ENCODE measurements at places on chromosomes 12 and 14. TPM values are rescaled to one million over a fixed set of nuclear protein-coding genes. Genes with fewer than 3 reads are reported as not detected.

- no peak for DNase-seq
Observed at GRCh38 chr14:75915045-75915444, 66.8 kb downstream of the TGFB3 start.

GRCh38 chr12:95976416-95976832 lies 19.7 kb downstream of the HAL start:
- DNase-seq, result no peak

DNA sequence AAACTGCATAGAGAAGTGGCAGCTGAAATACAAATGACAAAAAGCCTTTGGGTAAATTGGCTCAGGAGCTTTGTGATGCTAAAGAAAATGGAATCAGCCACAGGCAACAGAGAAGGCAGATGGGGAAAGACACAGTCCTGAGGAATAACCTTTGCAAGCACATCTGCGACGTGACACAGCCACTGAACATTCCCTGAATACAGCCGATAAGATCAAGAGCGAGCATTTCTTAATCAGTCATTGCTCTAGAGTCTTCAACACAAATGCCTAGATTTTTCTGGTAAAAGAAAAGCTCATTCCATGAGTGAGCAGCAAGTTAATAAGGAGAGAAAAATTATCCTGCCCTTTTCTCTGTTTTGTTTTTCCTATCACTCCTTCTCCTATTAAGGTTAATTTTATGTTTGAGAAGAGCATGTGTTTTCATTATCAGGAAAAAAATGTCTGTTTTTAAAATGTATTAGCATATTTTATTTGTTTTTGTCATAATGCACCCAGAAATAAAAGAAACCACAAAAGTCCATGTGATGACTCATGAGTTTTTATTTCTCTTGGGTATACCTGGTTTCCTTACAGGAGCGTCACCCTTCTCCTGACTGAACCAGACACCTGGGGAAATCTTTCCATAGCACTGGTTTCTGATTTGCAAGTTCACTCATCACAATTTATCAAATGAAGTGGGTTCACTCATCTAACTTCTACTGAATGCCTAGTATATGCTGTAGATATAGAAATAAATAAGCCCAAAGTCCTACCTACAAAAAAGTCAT lies 45.4 kb upstream of the PCED1B start:
- DNase-seq, result no peak

DNA sequence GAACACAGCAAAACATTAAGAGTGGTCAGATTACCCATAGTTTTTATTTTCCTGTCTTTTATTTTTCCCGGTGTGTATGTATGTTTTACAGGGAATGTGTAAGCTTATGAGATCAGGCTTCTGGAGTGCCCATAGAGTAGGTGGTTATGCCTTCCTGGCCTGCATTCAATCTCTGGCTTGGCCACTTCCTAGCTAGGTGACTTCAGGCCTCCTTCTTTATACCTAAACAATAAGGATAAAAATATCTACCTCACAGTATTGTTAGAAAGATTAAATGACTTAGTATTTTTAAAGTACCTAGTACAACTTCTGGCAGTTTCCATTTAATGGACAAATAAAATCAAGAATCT lies 42.4 kb downstream of the ITPR2 start:
- no peak for DNase-seq

GRCh38 chr12:83018088-83018487 lies 331.4 kb downstream of the TMTC2 start:
- no peak for DNase-seq

GRCh38 chr14:58463147-58463546 lies 35.6 kb downstream of the KIAA0586 start:
- no peak for DNase-seq

DNA sequence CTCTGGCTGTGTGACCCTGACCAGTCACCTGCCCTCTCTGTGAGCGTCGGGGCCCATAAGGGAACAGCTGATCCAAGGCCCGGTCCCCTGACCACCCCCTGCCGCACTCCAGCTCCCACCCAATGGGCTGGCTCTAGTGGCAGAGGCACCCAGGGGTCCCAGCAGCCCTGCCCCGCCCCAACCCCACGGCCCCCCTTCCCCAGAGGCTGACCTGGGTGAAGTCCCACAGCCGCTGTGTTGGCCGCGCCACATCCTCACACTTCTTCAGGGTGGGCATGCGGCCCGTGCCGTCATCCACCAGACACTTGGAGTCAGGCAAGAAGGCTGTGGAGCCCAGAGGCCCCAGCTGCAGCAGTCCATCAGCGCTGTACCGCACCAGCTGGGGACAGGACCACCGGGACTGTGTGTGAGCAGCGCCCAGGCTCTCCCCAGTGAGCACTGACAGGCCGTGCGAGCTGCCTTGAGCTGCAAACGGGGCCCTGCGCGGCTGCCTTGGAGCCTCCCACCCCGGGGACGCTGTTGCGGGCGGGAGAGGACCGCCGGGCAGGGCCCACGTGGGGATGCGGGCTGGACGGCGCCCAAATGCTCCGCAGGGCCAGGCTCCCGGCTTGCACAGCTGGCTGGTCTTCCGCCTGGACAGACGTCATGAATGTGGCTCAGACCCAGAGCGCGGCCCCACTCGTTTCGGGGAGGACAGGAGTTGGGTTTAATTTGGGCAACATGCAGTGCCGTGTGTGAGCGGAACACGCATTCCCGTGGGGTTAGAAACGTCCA lies 53.5 kb downstream of the NOC4L start:
- no peak for DNase-seq

DNA sequence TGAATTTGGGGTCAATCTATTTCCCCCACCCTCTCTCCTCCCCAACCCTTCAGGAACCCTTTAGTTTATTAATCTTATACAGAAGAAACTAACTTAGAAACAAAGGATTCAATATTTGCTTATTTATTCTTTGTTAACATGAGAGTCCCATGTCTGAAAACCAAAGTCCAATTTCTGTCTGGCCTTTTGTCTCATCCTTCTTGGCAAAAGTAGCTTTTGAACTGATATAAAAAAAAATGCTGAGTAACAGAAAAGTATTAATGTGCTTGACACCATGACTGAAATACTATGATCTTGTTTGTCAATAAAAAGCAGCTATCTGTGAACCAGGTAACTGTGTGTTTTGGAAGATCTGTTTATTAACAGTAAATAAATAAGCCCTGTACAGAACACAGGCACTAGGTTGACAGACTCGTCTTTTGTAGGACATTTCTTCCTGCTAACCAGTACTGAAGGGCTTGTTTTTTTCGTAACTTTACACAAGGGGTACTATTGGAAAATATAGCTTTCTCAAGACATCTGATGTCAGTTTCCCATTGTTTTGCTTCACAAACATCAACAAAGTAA lies 10.8 kb downstream of the PIGH start:
- no peak for DNase-seq

GRCh38 chr14:82124511-82124910 lies 590.9 kb upstream of the SEL1L start:
- DNase-seq, result no peak

GRCh38 chr14:24278424-24278823 lies 7.0 kb upstream of the RABGGTA start:
- DNase-seq, result no peak

DNA sequence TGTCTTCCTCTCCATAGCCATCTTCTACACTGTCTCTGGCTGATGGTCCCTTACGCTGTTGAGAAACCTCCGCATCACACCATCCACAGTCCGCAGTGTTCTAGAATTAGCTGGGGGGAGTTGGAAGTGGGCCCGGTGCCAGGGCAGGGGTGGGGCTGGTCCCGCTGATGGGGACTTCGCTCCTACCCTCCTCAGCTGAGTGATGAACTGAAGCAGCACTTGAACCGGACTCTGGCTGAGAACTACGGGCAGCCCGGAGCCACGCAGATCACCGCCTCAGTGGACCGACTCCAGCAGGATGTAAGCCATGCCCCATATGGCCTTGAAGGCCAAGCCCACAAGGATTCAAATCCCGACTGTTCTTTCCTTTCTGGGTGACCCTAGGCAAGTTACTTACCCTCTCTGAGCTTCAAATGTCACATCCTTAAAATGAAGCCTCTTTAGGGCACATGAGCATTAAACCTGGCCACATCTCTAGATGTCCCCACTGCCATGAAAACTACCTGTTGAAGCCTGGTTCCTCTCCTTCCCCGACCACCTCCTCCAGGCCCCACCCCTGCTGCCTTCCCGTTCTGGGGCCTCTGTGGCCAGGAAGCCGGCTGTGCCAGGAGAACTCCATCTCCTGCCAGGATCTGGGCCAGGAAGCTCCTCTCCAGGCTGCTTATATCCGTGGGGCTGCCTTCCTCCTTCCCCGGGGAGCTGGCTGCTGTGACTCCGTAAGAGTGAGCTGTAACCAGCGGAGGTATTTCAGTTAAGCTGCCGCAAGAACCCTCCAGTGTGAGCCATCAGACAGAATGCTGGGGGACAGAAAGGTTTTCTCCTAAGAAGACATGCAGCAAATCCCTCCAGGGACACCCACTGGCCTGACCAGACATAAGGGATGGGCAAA lies 53.1 kb downstream of the TSPAN11 start:
- no peak for DNase-seq

GRCh38 chr14:106505366-106505765 lies 979.0 kb downstream of the TMEM121 start:
- DNase-seq, result no peak

DNA sequence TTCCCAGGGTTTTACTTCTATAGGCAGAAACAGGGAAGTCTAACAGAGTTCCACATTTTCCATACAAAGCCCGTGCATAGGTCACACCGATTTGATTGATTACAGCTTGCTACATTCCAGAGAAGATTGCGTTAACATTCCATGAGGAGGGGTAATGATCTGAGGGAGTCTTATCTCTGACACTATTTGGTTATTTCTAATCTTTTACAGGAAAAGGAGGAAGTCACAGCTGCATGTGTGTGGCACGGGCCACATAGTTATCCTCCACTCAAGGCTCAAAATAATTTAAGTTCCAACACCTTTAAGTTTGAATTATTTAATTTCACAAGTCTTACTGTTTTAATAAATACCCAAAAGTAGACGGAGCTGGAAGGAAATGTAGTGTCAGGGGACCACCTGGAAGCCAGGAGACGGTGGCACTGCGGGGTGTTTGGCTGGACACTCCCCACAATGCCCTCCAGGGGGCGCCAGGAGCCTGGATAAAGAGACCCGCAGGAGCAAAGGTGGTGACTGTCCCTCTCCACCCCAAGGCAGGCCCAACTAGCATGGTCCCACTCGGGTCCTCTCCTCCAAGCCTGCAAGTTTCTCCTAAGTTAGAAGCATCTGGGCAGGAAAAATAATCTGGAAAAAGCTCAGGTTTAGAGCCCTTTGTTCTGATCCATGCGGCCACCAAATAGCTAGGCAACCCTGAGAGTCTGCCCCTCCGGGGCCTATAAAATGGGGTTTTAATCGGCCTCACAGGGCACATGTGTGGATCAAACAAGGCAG lies 20.2 kb downstream of the KRT8 start:
- DNase-seq, result no peak

- DNase-seq, result no peak
Observed at GRCh38 chr14:89479802-89480201, 62.8 kb upstream of the FOXN3 start.

DNA sequence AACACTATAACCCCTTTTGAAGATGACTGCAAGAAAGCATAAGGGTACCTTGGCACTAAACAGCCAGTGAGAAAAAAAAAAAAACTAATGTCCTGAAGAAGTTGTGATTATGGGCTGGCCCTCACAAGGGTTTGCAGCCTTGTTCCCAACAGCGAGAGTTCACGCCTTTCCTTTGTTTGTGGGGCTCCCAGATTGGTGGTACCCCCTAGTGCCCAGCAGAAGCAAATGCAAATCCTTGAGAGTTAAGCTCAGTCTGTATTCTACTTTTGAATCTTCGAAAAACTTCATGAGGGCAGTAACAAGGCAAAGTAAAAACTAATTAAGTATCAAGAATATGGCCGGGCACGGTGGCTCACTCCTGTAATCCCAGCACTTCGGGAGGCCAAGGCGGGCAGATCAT lies 238.9 kb upstream of the LMO3 start:
- no peak for DNase-seq

GRCh38 chr12:131830335-131830913 lies 2.2 kb downstream of the MMP17 start:
- peak; percentile 62 for DNase-seq

DNA sequence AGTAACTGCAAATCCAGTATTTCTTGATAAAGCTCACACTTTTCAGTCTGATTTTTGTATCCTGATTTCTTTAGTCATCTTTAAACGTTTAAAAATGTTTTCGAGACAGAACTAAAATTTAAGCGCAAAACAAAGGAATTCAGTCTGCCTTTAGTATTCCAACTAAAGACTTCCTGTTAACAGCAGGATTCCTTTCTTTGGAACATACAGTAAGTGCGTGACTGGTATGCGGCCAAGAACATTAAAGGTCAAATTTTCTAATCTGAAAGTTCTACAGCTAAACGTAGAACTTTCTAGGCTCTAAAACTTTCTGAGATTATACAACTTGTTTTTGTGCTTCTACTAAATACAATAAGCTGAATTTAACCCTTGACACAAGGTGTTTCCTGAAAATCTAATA lies 9.9 kb downstream of the SAV1 start:
- peak; percentile 52 for DNase-seq

- DNase-seq, result no peak
Observed at GRCh38 chr14:29865299-29865698, 62.3 kb downstream of the PRKD1 start.

- DNase-seq, result no peak
Observed at GRCh38 chr14:36513451-36514277, 6.4 kb downstream of the NKX2-1 start.

DNA sequence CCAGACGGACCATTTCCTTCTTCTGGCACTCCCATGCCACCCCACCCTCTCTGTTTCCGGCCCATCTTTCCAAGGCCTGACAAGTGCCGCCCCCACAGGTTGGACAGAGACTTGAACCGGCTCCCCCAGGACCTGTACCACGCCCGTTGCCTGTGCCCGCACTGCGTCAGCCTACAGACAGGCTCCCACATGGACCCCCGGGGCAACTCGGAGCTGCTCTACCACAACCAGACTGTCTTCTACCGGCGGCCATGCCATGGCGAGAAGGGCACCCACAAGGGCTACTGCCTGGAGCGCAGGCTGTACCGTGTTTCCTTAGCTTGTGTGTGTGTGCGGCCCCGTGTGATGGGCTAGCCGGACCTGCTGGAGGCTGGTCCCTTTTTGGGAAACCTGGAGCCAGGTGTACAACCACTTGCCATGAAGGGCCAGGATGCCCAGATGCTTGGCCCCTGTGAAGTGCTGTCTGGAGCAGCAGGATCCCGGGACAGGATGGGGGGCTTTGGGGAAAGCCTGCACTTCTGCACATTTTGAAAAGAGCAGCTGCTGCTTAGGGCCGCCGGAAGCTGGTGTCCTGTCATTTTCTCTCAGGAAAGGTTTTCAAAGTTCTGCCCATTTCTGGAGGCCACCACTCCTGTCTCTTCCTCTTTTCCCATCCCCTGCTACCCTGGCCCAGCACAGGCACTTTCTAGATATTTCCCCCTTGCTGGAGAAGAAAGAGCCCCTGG lies 1.2 kb upstream of the CMTM5 start:
- DNase-seq, result no peak

GRCh38 chr12:58961166-58961565 lies 40.9 kb upstream of the LRIG3 start:
- no peak for DNase-seq

The DPF3 gene
- 2.4 TPM for polyA plus RNA-seq

The WNT5B gene
- polyA plus RNA-seq, result 7.1 TPM

The C14orf39 gene
- polyA plus RNA-seq, result 1.5 TPM

The TEX52 gene
- 4.4 TPM for polyA plus RNA-seq

The EIF4B gene
- polyA plus RNA-seq, result 400 TPM

The GLS2 gene
- polyA plus RNA-seq, result 3.2 TPM

The FGD4 gene
- 24.6 TPM for polyA plus RNA-seq

The ZC2HC1C gene
- 5.8 TPM for polyA plus RNA-seq

The CD27 gene
- 1.2 TPM for polyA plus RNA-seq

The REC8 gene
- polyA plus RNA-seq, result 48.2 TPM

The PTGDR gene
- polyA plus RNA-seq, result 0.38 TPM

The NRDE2 gene
- 24.7 TPM for polyA plus RNA-seq
